ENCODE measurements at places on chromosomes 13 and 19.

GRCh38 chr19:38455031-38455430 lies 21.5 kb downstream of the RYR1 start:
- no peak for DNase-seq

- no peak for DNase-seq
These were observed 7.1 kb upstream of the NFIC start for GRCh38 chr19:3359015-3359918.

DNA sequence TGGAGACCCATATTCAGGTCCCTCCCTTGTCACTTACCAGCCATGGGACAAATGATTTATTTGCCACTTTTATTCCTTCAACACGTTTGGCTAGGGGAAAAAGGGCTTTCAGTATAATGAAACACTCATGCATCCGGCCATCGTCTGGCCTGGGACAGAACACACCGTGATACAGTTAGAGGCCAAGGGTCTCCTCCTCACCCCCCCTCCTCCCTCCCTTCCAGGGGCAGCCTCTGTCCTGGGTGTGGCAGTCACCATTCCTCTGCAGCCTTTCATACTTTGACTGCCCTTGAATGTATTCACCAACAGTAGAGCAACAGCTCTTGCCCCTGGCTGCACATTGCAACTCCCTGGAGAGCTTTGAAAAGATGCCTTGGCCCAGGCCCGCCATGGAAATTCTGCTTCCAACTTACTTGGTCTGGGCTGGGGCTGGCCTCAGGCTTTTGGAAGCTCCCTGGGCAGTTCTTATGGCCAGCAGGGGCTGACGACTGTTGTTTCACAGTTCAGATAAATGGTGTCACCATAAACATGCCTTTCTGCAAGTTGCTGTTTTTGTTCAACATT lies 3.0 kb downstream of the PAK4 start:
- no peak for DNase-seq

DNA sequence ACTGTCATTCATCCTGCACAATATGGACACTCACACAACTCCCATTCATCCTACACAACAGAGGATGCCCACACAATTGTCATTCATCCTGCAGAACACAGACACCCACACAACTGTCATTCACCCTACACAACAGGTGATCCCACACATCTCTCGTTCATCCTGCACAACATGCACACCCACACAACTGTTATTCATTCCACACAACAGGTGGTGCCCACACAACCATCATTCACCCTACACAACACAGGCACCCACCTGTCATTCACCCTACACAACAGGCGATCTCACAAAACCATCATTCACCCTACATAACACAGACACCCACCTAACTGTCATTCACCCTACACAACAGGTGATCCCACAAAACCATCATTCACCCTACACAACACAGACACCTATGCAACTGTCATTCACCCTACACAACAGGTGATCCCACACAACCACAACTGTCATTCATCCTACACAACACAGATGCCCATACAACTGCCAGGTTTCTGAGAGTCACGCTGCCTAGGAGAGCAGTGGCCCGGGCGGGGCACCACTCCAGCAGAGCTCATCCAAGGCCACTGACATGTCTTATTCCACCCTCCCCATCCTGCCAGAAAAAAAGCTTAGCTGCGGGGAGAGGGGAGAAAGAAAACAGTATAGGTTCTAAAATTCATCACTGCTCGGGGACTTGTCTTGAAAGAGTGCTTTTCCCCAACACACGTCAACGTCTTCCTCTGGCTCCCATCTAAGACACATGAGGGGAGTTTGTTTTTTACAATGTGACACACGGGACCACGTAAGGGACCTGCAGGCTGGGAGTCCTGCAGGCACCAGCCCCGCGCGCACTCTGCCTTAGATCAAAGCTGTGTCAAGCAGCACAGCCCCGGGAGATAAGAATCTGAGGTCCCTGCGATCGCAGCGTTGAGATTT lies 44.0 kb downstream of the KLF2 start:
- no peak for DNase-seq

DNA sequence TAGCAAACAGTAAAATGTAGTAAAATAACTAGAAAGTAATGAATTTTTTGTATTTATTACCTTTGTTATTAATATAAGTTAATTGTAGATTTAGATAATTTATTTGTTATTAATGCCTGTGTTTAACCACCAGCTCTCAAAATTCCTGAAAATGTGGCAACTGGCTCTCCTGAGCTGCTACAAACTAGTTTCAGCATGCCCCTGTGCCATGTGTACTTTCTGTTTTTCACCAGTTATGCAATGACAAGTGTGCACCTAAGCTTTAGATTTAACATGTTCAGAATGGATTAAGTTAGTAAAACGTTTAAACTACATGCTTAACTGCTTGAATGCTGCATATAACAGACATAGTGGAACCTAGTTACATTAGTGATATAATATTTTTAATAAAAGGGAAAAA lies 88.1 kb downstream of the POSTN start:
- DNase-seq: no peak

All from stimulated activated CD4-positive, alpha-beta T cell treated with anti-CD3 and anti-CD28 coated beads, TNF-alpha, amount 100 ng/mL, for 48 hours (primary cell).